SJSA1 (cell line): ENCODE measurements at places on chromosomes 16 and 17. TPM values are rescaled to one million over a fixed set of nuclear protein-coding genes. Genes with fewer than 3 reads are reported as not detected.

SPATA22 gene
- not detected in 2 replicates for total RNA-seq

RASD1 gene
- total RNA-seq, result 0.28 and 1.3 TPM in 2 replicates

GRCh38 chr16:58000706-58001676 is at the start of gene USB1:
USB1 (plus strand) TSS chr16:58001407; CDS start chr16:58001484, 77 bp downstream.
- peak within 1 kb of the TSS; percentile 60 for H3K27ac ChIP-seq
- peaks cover 32% of the 10 kb centered on the region for H3K4me1 ChIP-seq
- DNase-seq, result peak; percentile 88

DNA sequence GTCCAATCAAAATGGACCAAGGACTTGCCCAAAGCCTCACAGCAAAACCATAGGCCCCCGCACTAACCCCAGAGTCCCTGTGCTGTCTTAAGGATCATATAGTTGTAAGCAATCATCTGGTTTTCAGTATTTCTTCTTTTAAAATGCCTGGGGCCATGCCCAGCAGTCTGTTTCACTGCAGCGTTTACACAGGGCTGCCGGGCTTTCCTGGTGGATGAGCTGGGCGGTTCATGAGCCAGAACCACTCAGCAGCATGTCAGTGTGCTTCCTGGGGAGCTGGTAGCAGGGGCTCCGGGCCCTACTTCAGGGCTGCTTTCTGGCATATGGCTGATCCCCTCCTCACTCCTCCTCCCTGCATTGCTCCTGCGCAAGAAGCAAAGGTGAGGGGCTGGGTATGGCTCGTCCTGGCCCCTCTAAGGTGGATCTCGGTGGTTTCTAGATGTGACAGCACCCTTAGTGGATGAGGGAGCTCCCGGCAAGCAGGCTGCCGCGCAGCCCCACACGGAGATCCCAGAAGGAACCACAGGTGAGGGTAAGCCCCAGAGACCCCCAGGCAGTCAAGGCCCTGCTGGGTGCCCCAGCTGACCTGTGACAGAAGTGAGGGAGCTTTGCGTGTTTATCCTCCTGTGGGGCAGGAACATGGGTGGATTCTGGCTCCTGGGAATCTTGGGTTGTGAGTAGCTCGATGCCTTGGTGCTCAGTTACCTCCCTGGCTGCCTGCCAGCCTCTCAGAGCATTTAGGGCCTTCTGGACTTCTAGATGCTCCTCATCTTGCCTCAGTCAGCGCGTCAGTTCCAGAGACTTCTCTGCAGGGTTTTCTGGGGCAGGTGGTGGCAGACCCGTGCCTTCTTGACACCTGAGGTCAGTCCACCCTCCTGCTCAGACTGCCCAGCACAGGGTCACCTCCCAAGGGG is 24.8 kb upstream of the STH start:
- no peaks in the 10 kb centered on the region for H3K4me1 ChIP-seq
- no peak overlapping the region for H3K4me3 ChIP-seq
- H3K27ac ChIP-seq, result no peak overlapping the region
- peaks cover 20% of the 10 kb centered on the region for H3K27me3 ChIP-seq
- no peak for DNase-seq

DNA sequence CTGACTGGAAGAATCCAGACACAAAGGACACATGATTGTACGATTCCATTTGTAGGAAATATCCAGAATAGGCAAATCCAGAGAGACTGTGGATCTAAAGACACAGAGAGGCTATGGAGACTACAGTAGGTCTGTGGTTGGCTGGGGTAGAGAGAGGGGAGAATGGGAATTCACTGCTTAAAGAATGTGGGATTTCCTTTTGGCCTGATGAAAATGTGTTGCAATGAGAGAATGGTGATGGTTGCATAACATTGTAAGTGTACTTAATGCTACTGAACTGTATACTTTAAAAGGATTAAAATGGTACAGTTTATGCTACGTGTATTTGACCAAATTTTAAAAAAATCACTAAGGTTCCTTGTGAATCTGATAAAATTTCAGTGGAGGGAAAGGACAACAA is 62.1 kb downstream of the GPRC5B start:
- no peak for DNase-seq
- no peak overlapping the region for H3K4me3 ChIP-seq
- no peak overlapping the region for H3K27ac ChIP-seq
- no peaks in the 10 kb centered on the region for H3K27me3 ChIP-seq
- H3K36me3 ChIP-seq, result no peaks in the 10 kb centered on the region
- peaks cover 4% of the 10 kb centered on the region for H3K4me1 ChIP-seq
